ENCODE measurements at places on chromosomes 11 and 22. TPM values are rescaled to one million over a fixed set of nuclear protein-coding genes. Genes with fewer than 3 reads are reported as not detected.

DNA sequence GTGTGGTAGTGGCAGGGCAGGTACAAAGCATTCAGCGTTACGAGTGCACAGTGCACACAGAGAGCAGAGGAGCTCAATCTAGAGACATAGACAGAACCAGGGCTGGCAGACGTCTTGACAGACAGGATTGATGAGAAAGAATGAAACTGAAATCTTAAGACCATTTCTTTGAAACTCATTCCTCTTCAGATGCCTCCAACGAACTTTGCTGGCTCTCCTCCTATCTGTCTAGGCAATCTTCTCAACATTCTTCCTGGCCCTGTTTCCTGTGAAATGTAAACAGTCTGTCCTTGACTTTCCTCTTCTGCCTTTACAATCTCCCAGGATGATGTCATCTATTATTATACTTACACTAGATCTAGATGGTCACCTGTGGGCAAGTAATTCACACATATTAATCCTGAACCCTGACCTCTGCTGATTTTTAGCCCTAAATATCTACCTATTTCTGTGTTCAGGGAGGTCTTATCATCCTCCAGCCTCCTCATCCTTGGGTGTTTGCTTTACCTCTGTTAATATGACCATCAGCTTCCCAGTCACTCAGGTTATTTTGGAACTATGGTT is 119.5 kb downstream of the ENTHD1 start:
- DNase-seq: peak; percentile 17

DNA sequence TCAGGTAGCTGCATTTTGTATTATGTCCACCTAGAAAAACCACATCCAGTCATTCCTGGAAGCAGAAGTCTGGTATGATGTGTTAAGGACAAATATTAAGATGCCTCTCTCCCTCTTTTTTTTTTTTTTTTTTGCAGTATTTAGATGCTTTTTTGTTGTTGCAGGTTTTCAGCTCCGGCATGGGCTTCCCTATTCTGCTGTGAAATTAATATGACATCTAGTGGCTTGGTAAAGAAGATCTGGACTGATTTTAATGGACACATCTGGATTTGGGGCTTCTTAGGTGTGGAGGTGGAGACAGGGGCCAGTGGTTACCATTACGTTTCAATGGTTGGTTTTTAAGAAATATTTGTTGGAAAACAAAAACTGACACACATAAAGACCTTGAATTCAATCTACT is 47.5 kb upstream of the RASSF10 start:
- DNase-seq: no peak

DEUP1 gene
- not detected for total RNA-seq

- DNase-seq: no peak
These were observed 11.1 kb downstream of the APOL3 start for GRCh38 chr22:36149441-36149840.

FAM83F gene
- total RNA-seq: not detected

PTPN5 gene
- not detected for total RNA-seq

DNA sequence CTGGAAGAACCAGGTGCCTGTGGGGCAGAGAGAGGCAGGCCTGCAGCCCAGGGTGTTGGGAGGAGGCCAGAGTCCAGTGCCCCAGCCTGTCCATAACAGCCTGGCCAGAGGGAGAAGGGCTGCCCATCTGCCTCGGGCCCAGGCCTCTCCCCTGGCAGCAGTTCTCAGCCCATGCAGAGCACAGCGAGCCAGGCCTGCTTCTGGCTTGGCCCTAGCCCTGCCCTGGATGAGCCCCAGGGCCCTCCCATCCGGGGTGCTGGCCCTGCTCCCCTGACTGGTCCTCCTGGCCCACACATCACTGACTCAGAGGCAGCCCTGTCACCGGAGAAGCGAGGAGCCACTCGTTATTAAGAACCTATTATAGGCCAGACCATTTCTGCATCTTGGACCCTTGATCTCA is 19.7 kb upstream of the MYRF start:
- no peak for DNase-seq

DNA sequence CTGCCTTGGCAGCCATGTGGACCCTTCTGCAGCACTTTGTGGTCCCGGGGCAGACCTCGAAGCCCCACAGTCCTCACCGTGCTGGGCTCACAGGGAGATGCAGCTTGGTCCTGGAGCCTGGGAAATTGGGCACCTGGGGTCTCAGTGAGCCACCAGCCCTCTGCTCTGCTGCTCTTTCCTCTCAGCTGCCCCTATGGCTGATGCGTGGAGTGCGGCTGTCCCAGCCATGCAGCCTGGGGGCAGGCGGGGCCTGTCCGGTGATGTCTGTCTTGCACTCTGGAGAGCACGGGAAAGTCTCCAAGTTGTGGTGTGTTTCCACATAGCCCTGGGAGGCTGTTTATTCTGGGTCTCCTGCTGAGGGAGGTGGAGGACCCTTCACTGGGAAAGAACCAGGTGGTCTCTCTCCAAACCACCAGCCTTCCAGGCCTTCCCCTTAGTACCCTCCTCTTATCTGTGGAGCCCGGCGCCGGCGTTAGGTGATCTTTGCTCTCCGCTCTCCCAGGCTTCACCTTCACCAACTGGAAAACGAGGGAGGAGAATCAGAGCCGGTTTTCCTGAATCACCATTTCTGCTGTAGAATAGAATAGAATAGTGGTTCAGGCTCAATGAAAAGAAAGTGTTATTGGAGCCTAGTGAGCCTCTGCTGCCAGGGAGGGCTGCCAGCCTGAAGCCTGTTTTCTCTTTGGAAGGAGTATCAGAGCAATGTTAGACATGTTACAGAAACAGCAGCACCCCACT is 41.2 kb upstream of the GRAMD4 start:
- no peak for DNase-seq

GRCh38 chr22:38861170-38861876 is 10.7 kb downstream of the CBX6 start:
- no peak for DNase-seq

- no peak for DNase-seq
These were observed 5.7 kb downstream of the DRICH1 start for GRCh38 chr22:23626286-23626975.

DNA sequence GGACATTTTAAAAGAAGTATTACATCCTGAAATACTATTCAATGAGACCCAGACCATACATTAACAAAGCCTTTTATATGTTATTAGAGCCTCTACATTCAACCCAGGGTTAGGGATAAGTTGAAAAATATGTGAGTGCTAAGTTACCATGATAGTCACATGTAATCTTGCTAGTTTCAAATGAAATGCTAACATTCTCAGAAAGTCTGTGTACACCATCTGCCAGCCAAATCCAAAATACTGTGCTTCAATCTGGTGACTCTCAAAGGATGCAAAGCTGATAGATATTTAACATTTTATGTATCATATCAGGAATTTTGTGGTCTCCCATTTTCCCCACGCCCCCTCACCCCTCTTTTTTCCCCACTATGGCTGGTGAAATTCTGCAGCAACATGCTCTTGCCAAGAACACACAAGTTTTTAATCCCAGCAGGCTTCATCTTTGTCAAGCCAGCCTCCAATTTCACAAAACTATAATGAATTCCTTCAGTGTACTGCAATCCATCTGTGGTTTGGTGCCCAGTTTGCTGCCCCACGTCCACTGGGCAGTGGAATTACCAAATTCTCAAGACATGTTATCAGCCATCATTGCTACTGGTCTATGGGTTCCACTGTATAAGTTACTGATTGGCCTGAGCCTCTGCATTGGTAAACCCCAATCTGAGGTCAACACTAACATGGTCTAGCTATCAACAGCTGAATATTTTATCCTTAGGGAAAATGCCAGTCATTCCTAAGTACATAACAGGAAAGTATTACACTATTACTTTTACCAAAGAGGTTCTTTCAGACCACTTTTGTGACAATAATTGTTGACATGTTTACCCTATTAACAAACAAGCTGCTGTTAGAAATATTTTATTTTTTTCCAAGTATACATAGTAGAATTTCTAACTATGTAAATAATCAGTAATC is 1.5 kb upstream of the PICALM start:
- no peak for DNase-seq

DNA sequence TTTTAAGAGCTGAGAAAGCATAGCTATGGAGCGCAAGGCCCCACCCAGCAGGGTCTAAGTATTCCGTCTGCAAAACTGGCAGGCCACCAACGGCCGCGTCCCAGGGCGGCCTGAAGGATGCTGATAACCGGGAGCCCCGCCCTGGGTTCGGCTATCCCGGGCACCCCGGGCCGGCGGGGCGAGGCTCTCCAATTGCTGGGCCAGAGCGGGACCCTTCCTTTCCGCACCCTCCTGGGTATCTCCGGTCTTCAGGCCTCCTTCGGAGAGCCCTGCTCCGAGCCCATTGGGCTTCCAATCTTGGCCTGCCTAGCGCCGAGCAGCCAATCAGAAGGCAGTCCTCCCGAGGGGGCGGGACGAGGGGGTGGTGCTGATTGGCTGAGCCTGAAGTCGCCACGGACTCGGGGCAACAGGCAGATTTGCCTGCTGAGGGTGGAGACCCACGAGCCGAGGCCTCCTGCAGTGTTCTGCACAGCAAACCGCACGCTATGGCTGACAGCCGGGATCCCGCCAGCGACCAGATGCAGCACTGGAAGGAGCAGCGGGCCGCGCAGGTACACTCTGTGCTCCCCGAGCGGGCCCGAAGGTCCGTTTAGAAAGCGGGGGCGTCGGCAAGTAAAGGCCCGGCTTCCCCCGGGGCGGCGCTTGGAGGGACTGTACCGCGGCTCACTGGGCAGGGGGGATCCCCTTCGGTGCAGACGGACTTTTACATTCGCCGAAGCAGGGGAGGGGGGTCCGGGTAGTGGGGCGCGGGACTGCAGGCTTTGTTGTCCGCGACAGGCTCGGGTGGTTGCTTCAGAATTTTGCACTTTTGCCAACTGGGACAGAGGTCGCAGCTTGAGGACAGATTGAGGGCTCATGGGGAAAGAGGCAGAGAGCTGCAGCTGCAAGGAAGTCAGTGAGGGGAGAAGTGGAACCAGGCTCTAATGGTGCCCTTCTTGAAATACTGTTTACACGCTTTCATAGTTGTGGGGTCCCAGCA is at the start of gene CAT:
TSS of gene CAT (plus strand) at position 406 of the 979 bp plus-strand sequence. CDS start at position 486, 80 bp downstream.
- DNase-seq: peak; percentile 99

DNA sequence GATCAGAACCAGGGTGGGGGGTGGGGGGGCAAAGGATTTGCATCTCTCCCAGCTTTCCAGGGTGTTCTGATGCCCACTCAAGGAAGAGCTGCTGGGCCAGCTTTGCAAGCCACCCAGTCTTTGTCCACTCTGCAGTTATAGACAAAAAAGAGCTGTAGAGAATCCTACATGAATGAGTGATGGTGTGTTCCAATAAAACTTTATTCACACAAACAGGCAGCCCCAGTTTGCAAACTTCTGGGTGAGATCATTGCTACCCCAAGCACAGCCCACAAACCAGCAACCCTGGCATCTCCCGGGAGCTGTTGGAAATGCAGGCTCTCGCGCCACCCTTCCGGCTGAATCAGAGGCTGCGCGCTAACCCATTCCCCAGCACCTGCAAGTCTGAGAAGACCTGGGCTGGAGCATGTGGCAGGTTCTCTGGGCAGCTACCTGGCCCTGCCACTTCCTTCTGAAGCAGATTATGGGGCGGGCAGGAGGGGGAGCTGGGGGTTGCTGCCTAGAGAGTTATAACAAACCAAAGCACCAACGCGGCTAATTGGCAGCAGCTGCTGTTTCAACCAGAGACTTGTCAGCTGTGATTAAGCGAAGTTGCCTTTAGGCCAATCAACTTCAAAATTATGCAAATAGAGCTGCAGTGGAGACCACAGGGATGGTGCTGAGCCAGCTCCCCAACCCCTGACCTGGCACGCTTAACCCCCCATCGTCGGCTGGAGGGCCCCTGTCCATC is 3.8 kb upstream of the SHISAL1 start:
- DNase-seq: no peak

- no peak for DNase-seq
These were observed 238.0 kb upstream of the PLET1 start for GRCh38 chr11:112498701-112499100.

DNA sequence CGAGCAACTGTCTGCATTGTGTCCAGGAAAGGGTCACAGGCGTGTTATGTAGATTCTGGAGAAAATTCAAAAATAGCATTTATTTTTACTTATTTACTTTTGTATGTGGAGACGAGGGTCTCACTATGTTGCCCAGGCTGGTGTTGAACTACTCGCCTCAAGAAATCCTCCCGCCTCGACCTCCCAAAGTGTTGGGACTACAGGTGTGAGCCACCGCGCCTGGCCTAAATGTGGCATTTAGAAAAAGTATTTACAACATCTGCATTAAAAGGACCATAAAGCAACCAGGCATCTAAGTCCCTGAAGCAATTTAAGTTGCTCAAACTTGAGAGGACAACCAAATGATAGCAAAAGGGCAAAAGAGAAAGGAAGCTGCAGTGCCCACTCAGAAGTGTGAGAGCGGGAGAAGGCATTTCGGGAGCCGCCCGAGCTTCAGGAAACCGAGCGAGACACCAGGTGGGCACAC is 595 bp downstream of the TRIM66 start:
- no peak for DNase-seq

WBP2NL gene
- total RNA-seq: not detected

RBM7 gene
- total RNA-seq: 31.3 TPM

DNA sequence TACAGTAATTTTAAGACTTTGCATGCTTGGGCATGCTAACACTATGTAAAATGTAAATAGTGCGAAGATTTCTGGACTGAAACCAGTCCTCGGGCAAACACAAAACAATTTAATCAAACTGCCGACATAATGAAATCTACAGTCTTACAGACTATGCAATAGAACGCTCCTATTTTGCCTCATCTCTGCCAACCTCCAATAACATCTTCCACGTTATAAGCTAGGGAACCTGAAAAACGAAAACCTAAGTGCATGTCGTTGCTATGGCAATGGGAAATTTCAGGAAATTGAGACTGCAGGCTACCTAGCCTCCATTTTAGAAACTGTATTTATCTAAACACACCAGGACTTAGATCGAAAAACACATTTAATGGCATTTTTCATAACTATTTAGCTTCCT is 1.1 kb downstream of the CSTF3 start:
- DNase-seq: peak; percentile 62

- DNase-seq: no peak
These were observed 18.7 kb downstream of the ELMOD1 start for GRCh38 chr11:107609400-107610218.

DNA sequence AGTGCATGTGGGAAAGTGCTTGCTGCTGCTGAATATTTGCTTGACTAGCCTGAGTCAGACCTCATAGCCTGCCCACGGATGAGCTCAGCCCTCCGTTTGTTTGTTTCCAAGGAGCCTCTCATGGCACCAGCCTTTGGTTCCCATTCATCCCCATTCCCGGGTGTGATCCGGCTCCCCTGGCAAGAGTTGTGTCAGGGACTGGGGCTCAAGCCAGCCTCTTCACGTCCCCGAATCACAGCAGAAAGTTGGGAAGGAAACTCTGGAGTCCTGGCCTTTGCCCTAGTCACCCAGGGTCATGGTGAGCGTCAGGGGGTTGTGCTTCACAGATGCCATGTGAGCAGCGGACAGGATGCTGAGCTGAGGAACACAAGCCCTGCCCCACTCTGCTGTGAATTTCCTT is 13.8 kb downstream of the SEC14L3 start:
- DNase-seq: no peak

CALCA gene
- total RNA-seq: not detected
